ENCODE measurements at places on chromosomes 16 and 17. TPM values are rescaled to one million over a fixed set of nuclear protein-coding genes. Genes with fewer than 3 reads are reported as not detected.

The CAPNS2 gene
- total RNA-seq, result 1.2 TPM

The ABHD15 gene
- 1.7 TPM for total RNA-seq

GRCh38 chr17:81131486-81132196 is 33.7 kb upstream of the PVALEF start:
- DNase-seq, result no peak
- H3K4me3 ChIP-seq, result no peak overlapping the region
- no peaks in the 10 kb centered on the region for H3K36me3 ChIP-seq
- H3K27ac ChIP-seq, result no peak overlapping the region
- no peaks in the 10 kb centered on the region for H3K4me1 ChIP-seq
- no peaks in the 10 kb centered on the region for H3K27me3 ChIP-seq

The DBNDD1 gene
- 36.8 TPM for total RNA-seq

DNA sequence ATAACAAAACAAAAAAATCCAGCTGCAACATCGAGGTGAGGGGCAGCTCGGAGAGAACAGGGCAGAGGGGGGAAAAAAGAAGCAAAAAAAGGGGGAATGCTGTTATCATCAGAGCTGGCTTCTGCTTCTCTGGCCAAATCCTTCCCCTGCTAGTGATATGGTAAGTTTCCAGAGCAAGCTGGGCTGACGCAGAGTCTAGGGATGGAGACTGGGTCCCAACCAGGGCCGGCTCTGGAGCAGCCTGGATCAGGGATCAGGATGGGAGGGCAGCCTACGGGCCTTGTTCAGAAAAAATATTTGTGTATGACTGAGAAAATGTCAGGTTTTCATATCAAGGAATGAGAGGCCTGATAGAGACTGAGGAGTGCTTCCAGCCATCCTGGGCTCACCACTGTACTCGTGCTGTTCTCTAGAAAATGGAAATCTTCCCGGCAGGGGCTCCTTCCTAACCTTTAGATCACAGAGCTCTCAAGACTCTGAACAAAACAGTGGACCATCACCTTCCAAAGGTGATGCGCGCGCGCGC is 726 bp upstream of the C1QTNF1 start:
- H3K4me3 ChIP-seq, result peak overlapping the region; percentile 8
- H3K4me1 ChIP-seq, result peaks cover 6% of the 10 kb centered on the region
- DNase-seq, result no peak
- H3K36me3 ChIP-seq, result no peaks in the 10 kb centered on the region

- peaks cover 5% of the 10 kb centered on the region for H3K27me3 ChIP-seq
- H3K4me3 ChIP-seq, result peak overlapping the region; percentile 66
- no peak for DNase-seq
- no peak overlapping the region for H3K27ac ChIP-seq
- peaks cover 4% of the 10 kb centered on the region for H3K4me1 ChIP-seq
Observed at GRCh38 chr16:2761886-2762583, 9.6 kb downstream of the SRRM2 start.

- no peak overlapping the region for H3K4me3 ChIP-seq
- peaks cover 8% of the 10 kb centered on the region for H3K27me3 ChIP-seq
- H3K4me1 ChIP-seq, result peaks cover 1% of the 10 kb centered on the region
- H3K36me3 ChIP-seq, result peaks cover 30% of the 10 kb centered on the region
Observed at GRCh38 chr17:80883831-80884735, 107.6 kb upstream of the CHMP6 start.

DNA sequence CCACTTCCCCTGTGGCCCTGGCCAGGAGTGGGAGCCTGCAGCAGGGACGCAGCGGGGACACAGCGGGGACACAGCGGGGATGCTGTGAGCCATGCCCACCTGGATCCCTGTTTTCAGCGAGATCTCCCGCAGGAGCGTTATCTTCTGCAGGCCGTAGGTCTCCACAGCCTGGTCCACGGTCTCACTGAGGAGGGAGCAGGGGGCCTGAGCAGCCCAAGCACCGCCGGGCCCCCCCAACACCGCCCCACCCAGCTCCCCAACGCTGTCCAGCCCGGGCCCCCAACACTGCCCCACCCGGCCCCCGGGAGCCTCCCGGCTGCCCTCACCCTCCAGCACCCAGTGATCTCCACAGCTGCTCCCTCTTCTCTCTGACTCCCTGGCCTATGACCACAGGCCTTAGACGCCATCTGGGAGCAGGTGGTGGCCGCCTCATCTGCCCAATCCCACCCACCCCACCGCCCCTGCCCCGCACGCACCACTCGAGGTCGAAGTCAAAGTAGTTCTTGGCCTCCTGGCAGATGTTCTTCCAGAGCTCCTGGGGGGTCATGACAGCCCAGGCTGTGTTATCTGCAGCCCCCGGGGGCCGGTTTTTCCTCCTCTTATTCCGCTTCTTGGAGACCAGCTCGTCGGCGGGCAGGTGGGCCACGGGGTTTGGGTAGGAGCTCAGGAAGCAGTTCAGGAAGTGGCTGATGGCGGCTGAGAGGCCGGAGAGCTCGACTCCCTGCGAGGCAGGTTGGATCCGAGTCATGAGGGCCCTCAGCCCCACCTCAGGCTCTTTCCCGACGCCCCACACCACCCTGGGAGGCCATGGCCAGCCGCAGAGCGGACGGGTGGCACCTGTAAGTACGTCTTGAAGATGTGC is 17.0 kb downstream of the CLUH start:
- no peak overlapping the region for H3K27ac ChIP-seq
- no peak for DNase-seq
- H3K36me3 ChIP-seq, result peaks cover 3% of the 10 kb centered on the region
- H3K4me3 ChIP-seq, result no peak overlapping the region
- H3K4me1 ChIP-seq, result no peaks in the 10 kb centered on the region

GRCh38 chr16:1290063-1290501 is 19.4 kb upstream of the UBE2I start:
- no peak overlapping the region for H3K4me3 ChIP-seq
- no peak overlapping the region for H3K27ac ChIP-seq
- H3K4me1 ChIP-seq, result no peaks in the 10 kb centered on the region
- no peak for DNase-seq
- H3K36me3 ChIP-seq, result no peaks in the 10 kb centered on the region
- H3K27me3 ChIP-seq, result peaks cover 9% of the 10 kb centered on the region

The KCNJ16 gene
- 0.23 TPM for total RNA-seq

DNA sequence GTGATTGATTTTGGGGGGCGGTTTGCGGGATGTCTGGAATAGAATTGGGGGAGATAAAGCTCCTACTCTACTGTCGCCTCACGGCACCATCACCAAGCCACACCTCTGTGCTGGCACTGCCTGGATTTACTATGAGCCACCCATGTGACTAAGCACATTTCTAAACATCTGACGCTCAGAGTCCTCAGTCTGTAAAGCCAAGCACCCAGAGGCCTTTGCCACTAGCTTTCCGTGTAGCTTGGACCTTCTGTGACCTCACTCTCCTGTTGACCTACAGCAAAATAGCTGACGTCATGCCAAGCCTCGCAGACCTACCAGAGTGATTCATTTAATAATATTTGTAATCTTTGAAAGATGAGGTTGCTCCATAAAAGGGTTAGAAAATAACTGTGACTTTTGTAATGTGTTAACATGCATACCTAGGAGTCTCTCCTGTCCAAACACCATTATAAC is 38.5 kb upstream of the MYOCD start:
- no peak overlapping the region for H3K4me3 ChIP-seq
- DNase-seq, result no peak
- no peaks in the 10 kb centered on the region for H3K36me3 ChIP-seq
- no peaks in the 10 kb centered on the region for H3K27me3 ChIP-seq
- no peak overlapping the region for H3K27ac ChIP-seq

GRCh38 chr16:85152414-85153030 is 40.2 kb upstream of the CIBAR2 start:
- H3K4me1 ChIP-seq, result peaks cover 21% of the 10 kb centered on the region
- H3K36me3 ChIP-seq, result peaks cover 7% of the 10 kb centered on the region
- H3K27me3 ChIP-seq, result peaks cover 7% of the 10 kb centered on the region

GRCh38 chr17:71580220-71580619 is 540.6 kb upstream of the SOX9 start:
- H3K27me3 ChIP-seq, result no peaks in the 10 kb centered on the region
- H3K4me1 ChIP-seq, result no peaks in the 10 kb centered on the region
- no peak for DNase-seq
- H3K36me3 ChIP-seq, result no peaks in the 10 kb centered on the region
- H3K4me3 ChIP-seq, result no peak overlapping the region

GRCh38 chr16:75789237-75789636 is 62.9 kb upstream of the CPHXL start:
- H3K27ac ChIP-seq, result no peak overlapping the region
- H3K36me3 ChIP-seq, result no peaks in the 10 kb centered on the region
- peak; percentile 8 for DNase-seq
- H3K27me3 ChIP-seq, result peaks cover under 1% of the 10 kb centered on the region
- no peak overlapping the region for H3K4me3 ChIP-seq
- no peaks in the 10 kb centered on the region for H3K4me1 ChIP-seq

The TNRC6C gene
- 13.1 TPM for total RNA-seq

- no peaks in the 10 kb centered on the region for H3K27me3 ChIP-seq
- peaks cover 5% of the 10 kb centered on the region for H3K36me3 ChIP-seq
- no peak for DNase-seq
- peaks cover 17% of the 10 kb centered on the region for H3K4me1 ChIP-seq
Observed at GRCh38 chr17:59362811-59363205, 31.4 kb downstream of the YPEL2 start.

DNA sequence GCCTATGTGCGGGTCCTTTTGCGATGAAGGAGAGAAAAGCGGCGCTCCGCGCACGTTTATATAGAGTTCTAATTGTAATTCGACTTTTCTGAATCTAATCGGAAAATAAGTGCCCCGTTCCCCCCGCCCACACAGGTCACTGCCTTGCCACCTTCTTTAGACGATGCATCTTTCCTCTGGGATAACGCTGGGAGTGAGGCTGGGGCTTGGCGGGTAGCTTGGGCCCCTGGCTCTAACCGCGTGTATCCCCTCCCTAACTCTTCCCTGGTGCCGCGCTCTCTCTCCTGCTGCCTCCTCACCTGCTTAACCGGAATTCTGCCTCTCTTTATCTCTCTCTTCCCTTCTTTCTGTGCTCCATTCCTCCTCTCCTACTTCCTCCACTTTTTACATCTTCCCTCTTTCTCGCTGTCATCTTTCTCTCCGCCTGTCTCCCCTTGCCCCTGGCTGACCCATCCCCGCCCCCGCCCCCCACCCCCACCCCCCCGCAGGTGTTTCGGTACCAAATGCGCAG is 2.6 kb downstream of the LHX1 start:
- no peak overlapping the region for H3K27ac ChIP-seq
- no peak for DNase-seq
- H3K27me3 ChIP-seq, result peaks cover 35% of the 10 kb centered on the region

- peaks cover 23% of the 10 kb centered on the region for H3K4me1 ChIP-seq
- no peak overlapping the region for H3K4me3 ChIP-seq
- peaks cover 10% of the 10 kb centered on the region for H3K27me3 ChIP-seq
- no peak overlapping the region for H3K27ac ChIP-seq
Observed at GRCh38 chr17:32490101-32490482, 3.3 kb downstream of the CDK5R1 start.

- H3K27ac ChIP-seq, result no peak overlapping the region
- H3K4me1 ChIP-seq, result no peaks in the 10 kb centered on the region
- no peak overlapping the region for H3K4me3 ChIP-seq
- no peak for DNase-seq
- peaks cover 3% of the 10 kb centered on the region for H3K36me3 ChIP-seq
Observed at GRCh38 chr17:72171703-72172667, 51.2 kb downstream of the SOX9 start.

DNA sequence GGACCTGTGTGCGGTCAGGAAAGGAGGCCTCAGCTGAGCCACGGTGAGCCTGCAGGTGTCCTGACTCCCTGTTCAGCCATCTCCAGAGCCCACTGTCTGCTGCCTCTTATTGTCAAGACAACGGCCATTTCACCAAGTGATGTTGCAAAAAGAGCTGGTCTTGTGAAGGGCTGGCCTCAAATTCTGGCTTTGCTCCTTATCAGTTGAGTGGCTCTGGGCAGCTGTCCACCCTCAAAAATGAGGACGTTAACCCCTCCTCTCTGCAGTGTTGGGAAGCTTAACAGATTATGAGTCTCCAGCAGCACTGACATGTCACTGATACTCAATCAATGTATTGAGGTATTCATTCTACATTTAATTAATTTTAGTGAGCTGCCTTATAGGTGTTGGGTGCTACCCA is 171.1 kb upstream of the TOX3 start:
- no peaks in the 10 kb centered on the region for H3K36me3 ChIP-seq
- H3K4me3 ChIP-seq, result no peak overlapping the region
- no peaks in the 10 kb centered on the region for H3K4me1 ChIP-seq
- no peaks in the 10 kb centered on the region for H3K27me3 ChIP-seq
- DNase-seq, result no peak
- H3K27ac ChIP-seq, result no peak overlapping the region

- DNase-seq, result no peak
- H3K27ac ChIP-seq, result peak overlapping the region; percentile 48
- H3K4me3 ChIP-seq, result peak overlapping the region; percentile 93
- peaks cover 10% of the 10 kb centered on the region for H3K27me3 ChIP-seq
- H3K36me3 ChIP-seq, result peaks cover 40% of the 10 kb centered on the region
Observed at GRCh38 chr16:89687092-89687940, 827 bp downstream of the CDK10 start.

DNA sequence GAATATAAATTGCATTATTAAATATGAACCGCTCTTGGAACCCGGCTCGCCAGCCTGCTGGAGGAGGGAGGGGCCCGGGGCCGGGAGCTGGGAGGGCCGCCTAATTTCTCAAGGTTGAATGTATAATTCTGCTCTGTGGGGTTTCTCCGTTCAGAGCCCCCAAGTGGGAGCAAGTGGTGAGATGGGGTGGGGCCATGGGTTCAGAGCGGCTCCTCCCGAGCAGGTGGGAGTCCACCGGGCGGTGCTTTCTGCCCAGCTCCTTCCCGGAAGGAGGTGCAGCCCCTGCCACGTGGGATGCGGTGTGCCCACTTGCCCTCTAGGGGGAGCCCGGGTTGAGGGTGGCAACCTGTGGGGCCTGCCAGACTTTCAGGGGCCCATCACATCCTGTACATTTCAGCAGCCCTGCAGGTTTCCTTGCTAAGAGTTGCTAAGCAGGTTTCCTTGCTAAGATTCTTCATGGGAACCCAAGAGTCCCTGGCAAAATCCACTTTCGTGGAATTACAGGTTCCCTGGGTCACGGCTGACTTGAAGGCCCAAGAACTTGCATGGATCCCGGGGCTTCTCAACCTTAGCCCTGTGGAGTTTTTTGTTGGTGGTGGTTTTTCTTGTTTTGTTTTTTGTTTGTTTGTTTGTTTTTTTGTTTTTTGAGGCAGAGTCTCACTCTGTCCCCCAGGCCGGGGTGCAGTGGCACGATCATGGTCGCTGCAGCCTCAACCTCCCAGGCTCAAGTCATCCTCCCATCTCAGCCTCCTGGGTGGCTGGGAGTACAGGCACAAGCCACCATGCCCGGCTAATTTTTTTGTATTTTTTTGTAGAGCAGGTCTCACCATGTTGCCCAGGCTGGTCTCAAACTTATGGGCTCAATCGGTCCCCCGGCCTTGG is 196.7 kb upstream of the GSE1 start:
- peak; percentile 68 for DNase-seq
- H3K36me3 ChIP-seq, result no peaks in the 10 kb centered on the region
- H3K27me3 ChIP-seq, result peaks cover 4% of the 10 kb centered on the region
- H3K4me3 ChIP-seq, result no peak overlapping the region
- no peak overlapping the region for H3K27ac ChIP-seq
- H3K4me1 ChIP-seq, result peaks cover 2% of the 10 kb centered on the region

DNA sequence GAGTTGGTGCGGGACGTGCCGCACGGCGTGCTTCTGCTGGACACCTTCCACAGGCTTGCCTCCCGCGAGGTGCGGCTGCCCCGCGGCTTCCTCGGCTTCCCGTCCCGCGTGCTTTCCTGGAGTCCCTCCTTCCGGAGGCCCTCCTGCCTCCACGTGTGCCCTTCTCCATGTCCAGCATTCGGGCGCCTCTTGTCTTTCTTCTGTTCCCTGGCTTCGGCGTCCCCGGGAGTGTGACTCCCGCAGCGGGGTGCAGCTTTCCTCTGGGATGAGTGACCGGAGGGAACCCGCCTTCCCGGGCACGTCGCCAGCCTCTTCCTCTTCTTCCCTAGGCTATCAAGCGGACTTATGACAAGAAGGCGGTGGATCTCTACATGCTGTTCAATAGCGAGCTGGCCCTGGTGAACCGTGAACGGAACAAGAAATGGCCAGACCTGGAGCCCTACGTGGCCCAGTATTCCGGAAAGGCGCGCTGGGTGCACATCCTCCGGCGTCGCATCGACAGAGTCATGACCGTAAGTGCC is 23.0 kb downstream of the DNAH2 start:
- H3K27me3 ChIP-seq, result peaks cover 7% of the 10 kb centered on the region
- H3K4me3 ChIP-seq, result no peak overlapping the region
- no peak for DNase-seq
- peaks cover 3% of the 10 kb centered on the region for H3K4me1 ChIP-seq
